ENCODE measurements at places on chromosomes 13 and 19.
A peak's percentile ranks its signal among the peaks of the same experiment; 100 is the strongest.

DNA sequence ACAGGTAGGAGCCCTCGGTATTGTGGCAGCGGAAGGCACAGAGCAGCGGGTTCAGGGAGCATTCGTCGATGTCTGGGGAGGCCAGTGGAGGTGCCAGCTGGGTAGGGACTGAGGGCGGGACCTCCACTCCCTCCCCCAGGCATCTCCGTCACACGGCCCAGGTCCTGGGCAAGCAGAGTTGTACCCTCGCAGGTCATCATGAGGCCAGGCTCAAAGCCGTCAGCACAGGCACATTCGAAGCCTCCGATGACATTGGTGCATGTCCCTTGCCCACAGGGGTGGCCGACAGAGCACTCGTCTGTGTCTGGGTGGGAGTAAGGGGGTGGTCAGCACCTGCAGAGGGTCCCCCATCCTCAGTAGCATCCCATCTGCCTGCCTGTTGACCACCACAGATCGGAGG, 35.3 kb downstream of the CCL25 start:
- no peaks in the 10 kb centered on the region for H3K4me1 ChIP-seq
- H3K27ac ChIP-seq: no peak overlapping the region
- peaks cover 7% of the 10 kb centered on the region for H3K36me3 ChIP-seq
- DNase-seq: no peak

DNA sequence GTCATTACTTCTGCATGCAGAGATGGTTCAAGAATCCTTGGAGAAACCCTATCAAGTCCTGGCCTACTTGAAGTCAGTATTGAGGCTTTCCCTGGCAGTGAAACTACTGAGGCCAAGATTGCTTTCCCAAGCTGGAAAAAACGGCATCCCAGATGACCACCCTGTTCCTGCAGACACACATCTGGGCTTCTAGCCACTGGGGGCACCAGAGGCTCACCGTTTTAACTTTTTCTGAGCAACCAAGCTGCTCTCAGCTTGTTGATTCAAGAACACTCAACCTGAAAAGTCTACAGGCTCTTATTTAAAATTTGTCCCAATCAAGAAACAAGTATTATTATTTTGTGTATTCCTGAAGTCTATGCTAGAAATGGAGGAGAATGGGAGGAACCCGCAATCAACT, 66.6 kb downstream of the SPRYD7 start:
- peaks cover 1% of the 10 kb centered on the region for H3K27me3 ChIP-seq
- peak; percentile 18 for DNase-seq
- H3K4me3 ChIP-seq: no peak overlapping the region

GRCh38 chr13:73519396-73520116, 460.8 kb downstream of the KLF5 start:
- H3K4me3 ChIP-seq: no peak overlapping the region
- H3K36me3 ChIP-seq: no peaks in the 10 kb centered on the region
- no peaks in the 10 kb centered on the region for H3K27me3 ChIP-seq

GRCh38 chr19:18306209-18306887, 16.5 kb downstream of the LSM4 start:
- peaks cover 28% of the 10 kb centered on the region for H3K4me1 ChIP-seq
- H3K4me3 ChIP-seq: no peak overlapping the region

DNA sequence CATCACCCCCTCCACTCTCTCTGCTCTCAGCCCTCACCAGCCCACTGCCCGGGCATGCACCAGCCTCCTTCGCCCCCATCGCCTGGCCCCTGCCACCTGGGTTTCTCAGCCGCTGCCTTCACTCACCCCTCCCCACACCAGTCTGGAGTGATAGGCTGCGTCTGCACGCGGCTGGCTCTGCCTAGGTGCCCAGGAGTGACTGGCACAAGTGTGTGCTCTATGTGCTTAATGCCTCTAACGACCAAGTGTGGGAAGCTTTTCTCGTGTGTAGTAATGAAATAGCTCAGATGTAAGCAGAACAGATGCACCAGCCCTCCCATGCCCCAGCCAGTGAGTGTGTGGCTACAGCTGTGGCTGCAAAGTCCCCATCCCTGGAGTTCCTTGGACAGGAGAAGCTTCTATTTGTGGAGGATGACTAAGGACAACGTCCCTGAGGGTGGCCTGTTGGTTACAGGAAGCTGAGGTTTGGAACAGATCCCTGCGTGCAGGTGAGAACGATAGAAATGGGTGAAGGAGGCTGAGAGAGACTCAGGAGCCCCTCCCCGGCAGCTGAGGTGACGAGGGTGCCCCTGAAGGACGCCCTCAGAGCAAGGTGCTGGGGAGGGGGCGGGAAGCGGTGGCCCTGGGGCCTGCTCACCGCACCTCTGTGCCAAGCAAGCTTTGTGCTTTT, 35.6 kb downstream of the ATP11A start:
- H3K4me3 ChIP-seq: no peak overlapping the region
- DNase-seq: no peak
- peaks cover 3% of the 10 kb centered on the region for H3K36me3 ChIP-seq
- H3K27ac ChIP-seq: no peak overlapping the region
- peaks cover 49% of the 10 kb centered on the region for H3K4me1 ChIP-seq

- H3K4me1 ChIP-seq: peaks cover 26% of the 10 kb centered on the region
- peaks cover 47% of the 10 kb centered on the region for H3K36me3 ChIP-seq
- H3K4me3 ChIP-seq: peak overlapping the region; percentile 56
- no peak overlapping the region for H3K27ac ChIP-seq
Measured at GRCh38 chr19:57656346-57656745, 12.4 kb upstream of the ZSCAN4 start.

- peaks cover 8% of the 10 kb centered on the region for H3K27me3 ChIP-seq
- DNase-seq: no peak
- H3K4me3 ChIP-seq: no peak overlapping the region
- H3K4me1 ChIP-seq: peaks cover 20% of the 10 kb centered on the region
- peaks cover 3% of the 10 kb centered on the region for H3K36me3 ChIP-seq
Measured at GRCh38 chr19:46484656-46485055, 11.0 kb downstream of the PNMA8B start.

DNA sequence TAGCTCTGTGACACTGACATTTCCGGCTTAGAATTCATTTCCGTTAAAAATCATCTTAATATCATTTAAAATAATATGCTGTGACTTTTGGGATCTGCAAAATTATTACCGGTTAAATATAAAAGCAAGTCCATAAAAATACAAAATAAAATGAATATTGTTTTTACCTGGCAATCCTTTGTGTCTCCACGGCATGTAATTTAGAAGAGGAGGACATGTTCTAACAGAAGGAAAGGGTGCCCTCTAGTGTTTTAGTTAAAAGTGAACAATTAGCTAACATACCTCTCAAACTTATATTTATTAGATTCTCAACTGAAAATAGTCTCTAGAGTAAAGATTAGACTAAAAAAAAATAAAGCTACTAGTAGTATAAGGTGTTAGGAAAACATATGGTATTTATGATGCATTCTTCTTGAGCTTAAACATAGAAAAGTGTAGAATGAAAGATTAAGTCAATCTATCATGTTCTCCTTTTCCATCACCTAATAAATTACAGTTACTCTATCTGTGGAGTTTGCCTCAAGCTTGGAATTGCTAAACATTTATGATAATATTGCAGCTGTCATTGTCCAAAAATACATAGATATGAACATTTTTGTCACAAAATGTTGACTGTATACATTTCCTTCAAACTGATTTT, 676.7 kb upstream of the SPRY2 start:
- no peak for DNase-seq
- no peaks in the 10 kb centered on the region for H3K4me1 ChIP-seq
- H3K36me3 ChIP-seq: no peaks in the 10 kb centered on the region
- H3K27ac ChIP-seq: no peak overlapping the region
- H3K27me3 ChIP-seq: no peaks in the 10 kb centered on the region
- H3K4me3 ChIP-seq: no peak overlapping the region

- H3K27ac ChIP-seq: no peak overlapping the region
- H3K4me1 ChIP-seq: no peaks in the 10 kb centered on the region
- no peaks in the 10 kb centered on the region for H3K36me3 ChIP-seq
Measured at GRCh38 chr13:87889254-87889653, 218.1 kb downstream of the SLITRK5 start.

DNA sequence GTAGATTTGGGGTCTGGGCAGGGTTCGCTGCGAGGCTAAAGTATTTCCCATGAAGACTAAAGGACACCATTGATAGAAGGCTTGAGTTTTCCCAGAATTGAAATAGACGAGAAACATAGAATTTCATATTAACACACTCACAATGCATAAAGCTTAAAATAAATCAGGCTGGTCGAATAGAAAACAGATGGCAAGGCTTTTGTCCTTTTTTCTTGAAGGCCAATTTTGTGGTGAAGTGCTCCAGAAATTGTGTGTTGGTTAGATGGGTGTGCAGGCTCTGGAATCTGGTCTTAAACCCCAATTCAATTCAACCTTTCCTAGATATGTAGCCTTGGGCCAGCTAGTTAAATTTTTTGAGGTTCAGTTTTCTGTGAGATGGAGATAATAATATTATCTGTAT, 56.9 kb upstream of the LRCH1 start:
- no peak overlapping the region for H3K27ac ChIP-seq
- DNase-seq: no peak
- H3K4me1 ChIP-seq: peaks cover 13% of the 10 kb centered on the region

- no peak for DNase-seq
- no peaks in the 10 kb centered on the region for H3K4me1 ChIP-seq
- H3K27me3 ChIP-seq: no peaks in the 10 kb centered on the region
- no peak overlapping the region for H3K4me3 ChIP-seq
- H3K27ac ChIP-seq: no peak overlapping the region
- no peaks in the 10 kb centered on the region for H3K36me3 ChIP-seq
Measured at GRCh38 chr13:35643625-35644024, 167.1 kb upstream of the MAB21L1 start.

- H3K4me1 ChIP-seq: peaks cover 23% of the 10 kb centered on the region
- H3K4me3 ChIP-seq: peak overlapping the region; percentile 50
- no peak for DNase-seq
- H3K36me3 ChIP-seq: peaks cover 30% of the 10 kb centered on the region
- H3K27ac ChIP-seq: peak overlapping the region; percentile 72
Measured at GRCh38 chr19:47075179-47075810, 26.9 kb upstream of the TMEM160 start.

Data from endothelial cell (in vitro differentiated cells).